ENCODE measurements at places on chromosomes 16 and 17.

DNA sequence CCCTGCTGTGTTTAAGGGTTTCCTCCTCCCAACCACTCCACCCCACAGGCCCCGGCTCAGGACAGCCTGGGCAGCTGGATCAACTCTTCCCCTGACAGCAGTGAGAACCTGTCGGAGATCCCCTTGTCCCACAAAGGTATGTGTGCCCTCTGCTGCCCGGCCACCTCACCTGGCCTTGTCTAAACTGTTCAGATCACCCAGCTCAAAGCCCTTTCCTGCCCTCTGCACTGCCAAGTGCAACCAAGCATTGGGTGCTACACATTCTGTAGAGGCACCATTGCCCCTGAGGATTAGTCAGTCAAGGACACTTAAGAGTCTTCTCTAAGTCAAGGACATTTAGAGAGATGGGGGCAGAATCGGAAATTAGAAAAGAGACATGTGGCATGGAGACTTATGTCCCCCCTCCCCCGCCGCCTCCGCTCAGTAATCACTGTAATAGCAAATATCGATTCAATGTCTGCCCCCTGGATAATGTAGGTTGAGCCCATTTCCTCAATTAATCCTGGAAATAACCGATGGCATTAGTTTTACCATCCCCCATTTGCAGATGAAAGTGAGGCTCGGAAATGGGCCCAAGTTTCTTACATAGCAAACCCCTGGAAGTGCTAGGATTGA lies 8.1 kb downstream of the BTBD17 start:
- DNase-seq: no peak

GRCh38 chr17:77374170-77374936 lies 233.6 kb downstream of the SEC14L1 start:
- DNase-seq: no peak

DNA sequence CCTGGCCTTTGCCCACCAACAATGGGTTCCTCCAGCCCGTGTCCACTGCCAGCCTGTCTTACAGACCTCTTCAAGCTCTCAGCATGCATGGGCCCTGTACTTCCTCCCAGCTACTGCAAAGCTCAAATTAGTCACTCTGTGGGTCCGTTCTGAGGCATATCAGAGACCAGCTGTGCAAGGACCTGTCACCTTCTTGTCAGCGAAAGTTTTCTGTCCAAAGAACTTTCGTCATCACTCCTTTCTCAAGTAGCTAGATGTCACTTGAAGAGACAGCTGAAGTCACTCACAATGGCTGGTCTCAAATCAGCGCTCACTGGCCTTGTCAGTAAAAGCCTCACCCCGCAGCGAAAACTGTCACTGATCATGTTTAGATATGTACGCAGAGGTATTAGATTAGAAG lies 91.4 kb upstream of the DYNLRB2 start:
- no peak for DNase-seq

DNA sequence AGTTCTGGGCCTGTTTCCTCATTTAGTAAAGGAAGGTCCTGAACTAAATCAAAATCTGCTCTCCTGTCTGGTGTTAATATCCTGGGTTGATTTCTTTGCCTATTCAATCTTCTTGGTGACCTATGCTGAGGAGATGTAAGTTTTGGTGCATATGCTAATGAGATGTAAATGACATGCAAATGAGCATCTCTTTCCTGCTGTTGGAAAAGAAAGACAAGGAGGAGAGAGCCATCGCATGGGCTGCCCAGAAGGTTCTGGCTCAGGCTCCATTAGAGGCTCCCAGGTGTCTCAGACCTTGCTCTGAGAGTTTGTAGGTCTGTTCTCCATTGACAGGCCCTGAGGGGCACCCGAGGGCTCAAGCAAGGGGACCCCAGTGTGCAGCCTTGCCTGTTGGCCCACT lies 3.3 kb downstream of the ABI3 start:
- no peak for DNase-seq

GRCh38 chr16:7339700-7340099 lies 7.1 kb downstream of the RBFOX1 start:
- no peak for DNase-seq

GRCh38 chr17:49873466-49873865 lies 25.6 kb upstream of the TAC4 start:
- no peak for DNase-seq

GRCh38 chr17:43816336-43817320 lies 16.3 kb downstream of the MPP3 start:
- no peak for DNase-seq

DNA sequence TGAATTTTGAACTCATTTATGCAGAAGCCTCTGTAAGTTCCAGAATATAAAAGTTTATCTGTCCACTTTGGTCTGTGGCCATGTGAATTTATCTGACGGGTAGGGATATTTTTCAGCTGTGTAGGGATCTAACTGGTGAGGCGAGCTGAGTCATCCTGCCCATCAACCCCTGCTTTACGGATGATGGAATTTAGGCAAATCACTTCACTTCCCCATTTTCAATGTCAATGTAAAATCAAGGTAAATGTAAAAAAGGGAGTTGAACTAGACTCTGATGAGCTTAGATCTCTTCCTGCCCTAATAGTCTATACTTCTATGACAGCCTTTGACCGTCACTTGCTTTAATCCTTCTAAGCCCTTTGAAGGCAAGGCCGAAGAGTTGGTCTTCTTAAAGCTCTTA lies 2.6 kb downstream of the SLC16A6 start:
- DNase-seq: no peak

- no peak for DNase-seq
Measured at GRCh38 chr16:11393366-11393765, 48.1 kb downstream of the RMI2 start.
